ENCODE measurements at places on chromosomes 6 and 20.

DNA sequence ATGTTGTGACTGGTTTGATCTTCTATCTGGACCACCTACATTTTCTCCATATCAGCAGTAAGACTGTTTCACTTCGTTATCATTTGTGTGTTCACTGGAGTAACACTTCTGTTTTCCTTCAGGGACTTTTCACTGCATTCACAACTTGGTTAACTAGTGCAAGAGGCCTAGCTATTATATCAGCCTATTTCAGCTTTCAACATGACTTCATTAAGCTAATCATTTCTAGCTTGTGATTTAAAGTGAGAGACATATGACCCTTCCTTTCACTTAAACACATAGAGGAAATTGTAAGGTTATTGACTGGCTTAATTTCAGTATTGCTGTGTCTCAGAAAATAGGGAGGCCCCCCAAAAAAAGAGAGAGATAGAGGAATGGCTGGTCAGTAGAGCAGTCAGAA lies 622.8 kb upstream of the NRSN1 start:
- no peak for DNase-seq

DNA sequence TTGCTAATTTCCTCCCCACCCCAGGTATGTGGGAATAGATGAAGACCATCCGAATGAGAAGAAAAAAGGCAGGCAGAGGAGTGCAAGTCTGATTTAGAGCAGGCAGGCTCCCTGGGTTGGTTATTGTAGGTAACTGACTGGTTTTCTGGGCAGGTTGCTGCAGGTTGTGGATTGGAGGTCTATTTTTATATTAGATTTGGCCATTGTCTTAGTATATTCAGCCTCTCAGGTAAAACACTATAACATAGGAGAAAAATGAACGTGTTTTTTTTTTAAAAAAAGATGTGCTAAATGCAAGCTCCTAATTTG lies 492 bp upstream of the TBC1D7 start:
- no peak for DNase-seq

- no peak for DNase-seq
These were observed 49.2 kb downstream of the SERAC1 start for GRCh38 chr6:158118886-158119285.

DNA sequence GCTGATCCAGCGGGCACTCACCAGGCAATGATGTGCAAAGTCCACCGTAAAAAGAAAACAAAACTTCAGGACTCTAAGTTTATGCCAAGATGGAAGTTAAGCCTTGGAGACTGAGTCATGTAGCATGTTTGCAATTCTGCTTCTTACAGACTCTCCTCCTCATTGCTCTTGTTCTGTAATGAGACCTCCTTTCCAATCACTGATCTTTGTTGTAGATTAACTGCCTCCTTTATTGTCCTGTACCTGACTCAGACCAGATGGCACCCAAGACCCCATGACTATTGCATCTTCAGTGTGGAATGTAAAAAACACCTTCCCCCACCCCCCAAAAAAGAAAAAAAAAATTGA lies 11.2 kb downstream of the NEU1 start:
- no peak for DNase-seq

DNA sequence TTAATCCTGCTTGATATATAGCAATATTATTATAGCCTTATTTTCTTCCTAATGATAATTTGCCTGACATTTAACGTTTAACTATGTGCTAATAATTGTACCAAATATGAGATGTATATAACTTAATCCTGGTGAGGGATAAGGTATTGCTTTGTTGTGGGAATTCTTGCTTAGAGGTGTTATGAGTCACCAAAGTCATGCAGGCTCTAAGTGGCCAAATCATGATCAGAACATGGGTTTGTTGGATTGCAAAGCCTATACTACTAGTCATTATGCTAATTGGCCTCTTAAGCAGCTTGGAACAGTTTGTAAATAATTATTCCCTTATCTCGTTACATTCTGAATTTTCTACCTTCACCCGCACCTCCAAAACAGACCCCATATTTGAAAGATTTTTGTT lies 21.9 kb upstream of the C6orf141 start:
- DNase-seq, result no peak

DNA sequence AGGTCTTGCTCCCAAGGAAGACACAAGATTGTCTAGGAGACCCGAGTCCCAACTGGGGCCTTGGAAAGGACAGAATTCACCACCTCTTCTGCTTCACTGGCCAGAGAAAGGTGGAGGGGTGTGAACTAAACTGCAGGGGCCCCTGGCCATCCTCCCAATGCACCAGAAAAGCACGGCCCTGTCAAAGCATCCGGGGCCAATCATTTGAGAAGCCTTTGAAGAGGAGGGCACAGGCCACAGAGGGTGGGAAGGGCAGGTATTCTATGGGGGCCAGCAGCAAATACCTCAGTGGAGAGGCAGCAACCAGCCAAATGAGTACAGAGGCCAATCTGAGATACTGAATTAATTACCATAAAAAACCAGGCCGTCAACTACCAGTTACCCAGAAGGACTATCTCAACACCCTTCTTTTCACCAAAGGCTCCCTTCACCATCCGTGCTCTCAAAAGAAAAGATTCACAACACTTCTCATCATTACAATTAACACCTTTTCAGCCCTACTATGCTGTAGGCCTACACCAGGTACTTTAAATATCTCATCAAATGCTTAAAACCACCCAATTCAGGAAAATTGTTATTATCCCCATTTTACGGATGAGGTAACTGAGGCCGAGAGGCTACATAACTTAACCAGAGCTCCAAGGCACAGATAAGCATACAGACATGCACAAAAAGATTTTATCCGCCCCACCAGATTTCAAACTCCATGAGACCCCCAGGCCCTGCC lies 50.7 kb downstream of the TRERF1 start:
- no peak for DNase-seq

- no peak for DNase-seq
These were observed 6.9 kb upstream of the NOL4L start for GRCh38 chr20:32592022-32592421.

GRCh38 chr6:115899730-115900282 lies 160.9 kb downstream of the FRK start:
- no peak for DNase-seq

GRCh38 chr6:3210024-3210610 lies 17.3 kb downstream of the TUBB2B start:
- no peak for DNase-seq

- DNase-seq, result no peak
These were observed 191.3 kb downstream of the MTFR2 start for GRCh38 chr6:136058852-136059251.

DNA sequence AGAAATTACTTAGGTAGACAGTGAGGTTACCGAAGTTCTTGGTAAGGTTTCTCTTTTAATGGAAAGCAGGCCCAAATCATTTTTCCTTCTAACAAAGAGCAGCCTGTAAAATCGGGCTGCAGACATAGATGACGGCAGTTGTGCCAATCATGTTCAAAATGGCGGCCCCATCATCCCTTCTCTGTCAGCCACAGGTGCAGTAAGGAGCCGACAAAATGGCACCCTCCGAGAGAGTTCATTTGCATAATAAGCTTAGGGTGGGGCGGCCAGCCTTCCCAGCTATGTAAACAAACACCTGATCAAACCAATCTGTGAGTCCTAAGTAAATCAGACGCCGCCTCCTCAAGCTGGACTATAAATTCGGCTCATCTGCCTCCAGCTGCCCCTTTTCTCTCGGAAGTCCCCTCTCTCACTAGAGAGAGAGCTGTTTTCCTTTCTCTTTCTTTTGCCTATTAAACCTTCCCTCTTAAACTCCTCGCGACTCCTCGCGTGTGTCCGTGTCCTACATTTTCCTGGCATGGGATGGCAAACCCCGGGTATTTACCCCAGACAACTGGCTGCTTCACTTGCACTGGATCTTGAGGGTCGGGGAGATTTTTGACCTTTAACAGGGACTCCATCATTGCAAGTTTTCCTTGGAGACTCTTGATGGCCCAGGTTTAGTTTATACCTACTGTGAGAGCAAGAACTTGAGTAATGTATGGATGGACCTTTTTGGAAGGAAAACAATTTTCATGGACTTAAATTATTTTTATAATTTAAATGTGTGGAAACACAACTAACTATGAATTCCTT lies 8.9 kb upstream of the DDR1 start:
- DNase-seq, result no peak

- DNase-seq, result no peak
These were observed 804.1 kb upstream of the CITED2 start for GRCh38 chr6:140178520-140178919.

GRCh38 chr6:31821301-31822035 lies 6.1 kb upstream of the HSPA1B start:
- peak; percentile 63 for DNase-seq

DNA sequence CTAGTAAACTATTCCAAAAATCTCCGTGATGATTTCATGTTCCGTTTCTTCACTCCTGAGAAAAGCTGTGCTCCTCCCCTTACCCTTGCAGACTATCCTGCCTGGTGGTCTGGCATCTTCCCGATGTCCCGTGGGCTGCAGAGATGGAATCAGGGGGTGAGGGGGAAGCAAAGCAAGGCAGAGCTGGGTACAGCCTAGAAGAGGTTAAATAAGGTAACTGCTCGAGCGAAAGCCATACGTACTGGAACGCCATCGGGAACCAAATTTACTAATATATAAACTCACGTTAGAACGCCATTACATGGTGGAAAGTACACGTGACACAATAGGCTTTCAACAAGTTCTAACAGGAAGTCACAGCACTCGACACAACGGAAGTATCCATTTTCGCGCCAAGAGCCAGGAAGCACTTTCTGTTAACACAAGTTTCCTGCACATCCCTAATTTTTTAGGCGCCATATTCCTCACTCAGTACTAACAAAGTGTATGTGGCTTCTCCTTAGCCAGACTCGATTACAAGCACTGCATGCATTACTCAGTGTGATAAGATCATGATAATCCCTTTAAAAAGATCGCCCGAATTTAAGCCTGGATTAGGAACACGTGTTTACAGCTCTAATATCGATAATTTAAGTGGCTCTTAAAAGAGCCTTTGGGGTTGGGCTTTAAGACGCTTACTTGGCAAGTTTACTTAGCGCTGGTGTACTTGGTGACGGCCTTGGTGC lies 101.6 kb upstream of the PRSS16 start:
- DNase-seq, result peak; percentile 87

DNA sequence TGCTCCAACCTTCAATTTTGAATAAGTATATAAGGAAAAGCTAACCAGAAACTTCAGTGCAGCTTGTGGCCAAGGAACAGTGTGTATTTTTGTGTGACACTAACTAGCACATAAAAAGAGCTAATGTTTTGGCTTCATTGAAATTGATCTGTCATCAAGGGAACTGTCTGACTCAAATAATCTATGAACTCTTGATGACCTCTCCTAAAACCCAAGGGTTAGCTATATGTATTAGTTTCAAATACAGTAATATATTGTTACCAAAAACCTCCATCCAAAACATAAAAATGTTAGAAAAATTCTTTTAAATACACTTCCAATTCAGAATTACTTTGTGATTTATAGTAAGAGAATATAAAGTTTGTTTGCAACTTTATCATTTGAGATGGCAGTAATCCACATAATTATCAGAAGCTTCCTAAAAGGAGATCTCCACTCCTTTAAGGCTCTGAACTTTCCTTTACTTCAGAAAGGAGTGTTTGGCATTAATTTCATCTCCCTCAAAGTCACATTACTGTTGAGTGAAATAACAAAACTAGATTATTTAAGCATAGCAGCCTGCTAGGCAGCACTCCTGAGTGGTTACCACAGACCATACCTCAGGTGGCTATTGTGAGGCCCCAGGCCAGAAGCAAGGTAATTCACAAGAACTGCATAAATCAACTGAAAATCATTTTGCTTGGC lies 46.3 kb upstream of the HSF2 start:
- no peak for DNase-seq

DNA sequence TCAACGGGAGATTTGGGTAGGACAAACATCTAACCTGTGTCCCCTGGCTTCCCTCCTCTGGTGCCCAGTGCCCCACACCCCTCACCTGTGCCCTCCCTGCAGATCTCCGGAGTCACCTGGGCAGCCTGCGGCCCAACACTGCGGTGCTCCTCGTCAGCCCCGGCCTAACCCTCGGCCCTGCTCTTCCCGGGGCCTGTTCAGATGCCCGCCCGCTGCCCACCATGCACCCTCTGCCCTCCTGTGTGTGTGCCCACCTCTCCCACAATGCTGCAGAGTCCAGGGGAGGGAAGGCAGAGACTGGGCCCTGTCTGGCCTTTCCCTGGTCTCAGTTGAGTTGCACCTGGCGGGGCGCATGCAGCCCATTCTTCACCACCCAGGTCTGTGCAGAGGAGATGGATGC lies 349.3 kb downstream of the CDH4 start:
- DNase-seq, result no peak

DNA sequence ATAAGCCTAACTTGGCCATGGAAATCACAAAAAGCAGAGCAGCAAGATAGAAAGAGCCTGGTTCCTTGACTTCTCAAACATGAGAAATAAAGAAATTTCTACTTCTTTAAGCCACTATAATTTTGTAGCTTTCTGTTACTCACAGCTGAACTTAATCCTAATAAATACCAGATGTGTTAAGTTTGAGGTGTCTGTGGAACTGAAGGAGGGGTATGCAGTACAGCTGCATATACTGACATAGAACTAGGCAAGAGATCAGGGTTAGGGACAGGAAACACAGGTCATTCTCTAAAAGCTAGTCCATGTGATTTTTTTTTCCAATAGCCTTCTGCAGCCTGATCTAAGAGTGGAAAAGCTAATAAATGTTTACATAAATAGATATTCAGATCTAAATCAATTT lies 123.9 kb downstream of the COL12A1 start:
- DNase-seq, result no peak

DNA sequence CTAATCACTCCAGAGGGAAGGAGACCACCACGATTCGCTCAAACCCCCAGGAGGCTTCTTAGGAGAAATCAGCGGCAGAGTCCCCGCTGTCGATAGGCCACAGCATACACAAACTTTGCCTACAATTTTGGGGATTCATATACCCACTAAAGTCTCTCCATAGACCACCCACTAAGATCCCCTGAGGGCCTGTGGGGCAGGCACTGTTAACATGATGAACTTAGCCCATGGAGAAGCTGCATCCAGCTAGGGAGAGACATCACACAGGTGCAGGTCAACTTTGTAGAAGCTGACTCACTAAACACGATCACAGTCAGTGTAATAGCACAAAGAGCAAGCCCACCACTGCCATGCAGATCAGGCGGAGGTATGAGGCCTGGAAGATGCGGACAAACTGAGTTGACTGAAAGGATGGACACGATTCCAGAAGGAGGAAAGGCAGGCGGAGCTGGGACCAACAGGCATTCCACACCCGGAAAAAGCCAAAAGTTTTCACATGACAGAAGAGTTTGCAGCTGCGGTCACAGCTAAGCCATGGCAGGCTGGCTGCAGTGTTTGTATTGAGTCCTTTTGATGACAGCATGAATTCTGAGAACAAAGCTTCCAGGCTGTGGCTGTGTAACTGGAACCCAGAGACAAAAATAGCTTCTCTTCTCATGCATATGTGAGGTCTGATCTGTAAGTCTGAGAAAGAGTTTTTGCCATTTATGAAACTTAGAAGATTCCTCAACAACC lies 75.7 kb upstream of the QKI start:
- DNase-seq, result no peak
